ENCODE measurements at places on chromosomes 4 and X.

GRCh38 chrX:51272638-51273037, 60.0 kb upstream of the NUDT10 start:
- DNase-seq = no peak

GRCh38 chr4:108203377-108203776, 34.6 kb upstream of the LEF1 start:
- DNase-seq = no peak

DNA sequence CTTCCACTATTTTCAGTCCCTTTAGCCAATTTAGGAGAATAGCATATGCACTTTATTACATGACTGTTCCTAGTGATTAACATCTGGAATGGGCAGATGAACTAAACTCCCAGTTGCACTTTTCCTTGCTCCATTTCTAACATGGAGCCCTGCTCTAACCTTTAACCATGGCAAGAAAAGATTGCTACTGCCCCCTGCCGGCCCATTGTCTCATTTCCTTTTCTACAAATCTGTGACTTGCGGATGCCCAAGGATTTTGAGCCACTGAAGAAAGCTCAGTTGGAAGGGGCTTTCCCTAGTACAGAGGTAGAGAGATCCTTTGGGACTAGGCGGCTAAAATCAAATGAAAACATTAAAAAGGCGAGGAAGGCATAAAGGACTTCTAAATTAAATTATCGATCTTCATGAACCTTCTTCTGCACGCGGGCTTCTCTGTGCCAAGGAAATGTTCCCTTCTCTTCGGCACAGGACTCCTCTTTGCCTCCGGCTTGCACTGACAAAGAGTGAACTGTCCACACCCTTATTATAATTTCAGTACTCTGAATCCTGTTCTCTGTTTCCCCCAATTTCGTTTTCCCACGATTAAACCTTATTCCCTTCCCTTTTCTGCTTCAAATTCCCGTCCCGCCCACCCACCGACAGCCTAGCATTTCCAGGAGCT, 577 bp upstream of the GLRA2 start:
- peak; percentile 63 for DNase-seq

DNA sequence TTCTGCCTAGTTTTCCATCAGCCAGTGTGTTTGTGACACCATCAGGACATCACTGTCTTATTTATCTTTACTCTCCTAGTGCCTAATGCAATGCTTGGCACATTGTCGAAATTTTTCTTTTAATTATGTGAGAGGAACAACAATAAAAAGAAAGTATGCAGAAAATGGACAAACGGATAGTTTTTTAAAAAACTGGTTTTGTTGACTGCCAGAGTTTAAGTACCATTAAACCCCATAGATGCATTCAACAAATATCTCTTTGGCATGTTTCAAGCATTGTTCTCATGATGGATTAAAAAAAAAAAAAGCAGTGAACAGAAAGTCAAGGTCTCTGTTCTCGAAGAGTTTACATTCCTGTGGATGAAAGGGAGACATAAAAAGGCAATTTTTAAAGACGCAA, 398.4 kb downstream of the PPP3CA start:
- no peak for DNase-seq

- no peak for DNase-seq
These were observed 36.0 kb downstream of the ADGRG2 start for GRCh38 chrX:19086102-19086772.

- DNase-seq = no peak
These were observed 41.4 kb upstream of the ENPP6 start for GRCh38 chr4:184259081-184259480.

GRCh38 chr4:144402176-144402575, 243.8 kb upstream of the HHIP start:
- no peak for DNase-seq

DNA sequence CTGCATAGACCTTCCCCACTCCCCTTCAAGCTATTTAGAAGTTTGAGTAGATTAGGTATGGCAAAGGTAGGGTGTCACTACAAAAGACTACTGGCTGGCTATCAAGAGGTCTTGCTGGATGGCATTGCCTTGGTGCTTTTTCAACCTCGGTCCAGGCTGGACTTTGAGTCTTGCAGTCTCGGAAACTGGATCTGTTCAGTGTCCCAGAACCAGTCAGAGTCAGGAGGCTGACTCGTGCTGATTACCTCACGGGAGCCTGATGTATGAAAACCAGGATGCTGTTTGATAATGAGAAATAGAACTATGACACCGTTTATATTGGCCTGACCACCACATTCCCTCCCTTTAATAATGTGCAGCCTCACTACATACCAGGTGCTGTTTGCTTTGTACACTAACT, 2.7 kb upstream of the PHKA1 start:
- no peak for DNase-seq

DNA sequence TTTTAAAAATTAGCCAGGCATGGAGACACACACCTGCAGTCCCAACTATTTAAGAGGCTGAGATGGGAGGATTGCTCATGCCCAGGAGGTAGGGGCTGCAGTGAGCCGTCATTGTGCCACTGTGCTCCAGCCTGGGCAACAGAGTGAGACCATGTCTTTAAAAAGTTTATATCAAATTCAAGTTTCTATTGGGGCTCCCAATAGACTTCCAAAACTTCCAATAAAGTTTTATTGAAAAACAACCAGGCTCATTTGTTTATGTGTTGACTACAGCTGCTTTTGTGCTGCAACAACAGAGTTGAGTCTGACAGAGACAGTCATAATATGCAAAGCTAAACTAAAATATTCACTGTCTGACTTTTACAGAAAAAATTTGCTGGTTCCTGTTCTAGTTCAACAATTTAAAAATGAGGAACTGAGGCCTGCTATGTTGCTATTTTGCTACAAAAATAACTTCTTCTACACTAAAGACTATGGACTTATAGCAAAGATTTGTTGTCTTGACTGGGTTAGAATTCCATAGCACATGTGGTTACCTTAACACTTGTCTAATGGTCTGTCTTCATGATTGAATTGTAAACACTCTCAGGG, 63.3 kb upstream of the RELL1 start:
- no peak for DNase-seq

DNA sequence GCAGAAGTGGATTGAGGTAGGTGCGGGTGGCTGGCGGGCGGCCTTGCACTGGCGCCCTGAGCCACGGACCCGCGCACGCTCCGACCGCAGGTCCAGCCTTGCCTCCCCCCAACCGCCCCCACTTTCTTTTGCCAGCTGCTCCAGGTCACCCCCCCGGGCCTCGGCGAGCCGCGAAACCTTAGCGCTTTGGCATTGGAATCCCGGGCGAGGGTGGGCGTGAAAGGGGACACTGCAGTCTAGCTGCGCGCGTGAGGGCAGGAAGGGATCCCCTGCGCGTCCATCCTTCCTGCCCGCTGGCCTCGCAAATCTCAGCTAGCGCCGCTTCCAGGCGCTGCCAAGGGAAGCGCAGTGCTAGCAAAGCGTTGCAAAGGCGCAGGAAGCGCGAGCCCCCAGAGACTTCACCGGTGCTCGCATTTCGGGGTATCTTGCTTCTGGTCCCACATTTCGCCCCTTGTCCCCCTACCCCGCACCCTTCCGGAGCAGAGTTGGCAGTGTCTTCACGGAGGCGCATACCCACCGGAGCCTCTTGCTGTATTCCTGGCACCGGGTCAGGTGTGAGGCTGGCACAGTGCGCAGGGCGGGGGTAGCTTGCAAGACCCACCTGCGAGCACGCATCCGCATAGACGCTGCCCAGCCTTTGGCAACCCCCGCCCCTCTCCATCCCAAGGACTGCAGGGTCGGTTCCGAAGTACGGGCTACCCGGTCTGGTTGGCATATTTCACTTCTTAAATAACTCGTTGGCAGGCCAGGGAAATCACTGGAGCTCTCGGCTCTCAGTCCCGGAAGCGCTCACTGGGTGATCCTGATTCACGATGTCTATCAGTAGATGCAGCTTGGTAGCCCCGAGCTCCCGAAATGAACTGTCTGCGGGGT, 104.4 kb downstream of the UCHL1 start:
- peak; percentile 65 for DNase-seq

GRCh38 chr4:73727685-73728084, 12.7 kb upstream of the CXCL8 start:
- DNase-seq = no peak

GRCh38 chr4:80058740-80059139, 14.3 kb downstream of the ANTXR2 start:
- no peak for DNase-seq

- no peak for DNase-seq
These were observed 254.6 kb downstream of the CHIC1 start for GRCh38 chrX:73817393-73818199.

DNA sequence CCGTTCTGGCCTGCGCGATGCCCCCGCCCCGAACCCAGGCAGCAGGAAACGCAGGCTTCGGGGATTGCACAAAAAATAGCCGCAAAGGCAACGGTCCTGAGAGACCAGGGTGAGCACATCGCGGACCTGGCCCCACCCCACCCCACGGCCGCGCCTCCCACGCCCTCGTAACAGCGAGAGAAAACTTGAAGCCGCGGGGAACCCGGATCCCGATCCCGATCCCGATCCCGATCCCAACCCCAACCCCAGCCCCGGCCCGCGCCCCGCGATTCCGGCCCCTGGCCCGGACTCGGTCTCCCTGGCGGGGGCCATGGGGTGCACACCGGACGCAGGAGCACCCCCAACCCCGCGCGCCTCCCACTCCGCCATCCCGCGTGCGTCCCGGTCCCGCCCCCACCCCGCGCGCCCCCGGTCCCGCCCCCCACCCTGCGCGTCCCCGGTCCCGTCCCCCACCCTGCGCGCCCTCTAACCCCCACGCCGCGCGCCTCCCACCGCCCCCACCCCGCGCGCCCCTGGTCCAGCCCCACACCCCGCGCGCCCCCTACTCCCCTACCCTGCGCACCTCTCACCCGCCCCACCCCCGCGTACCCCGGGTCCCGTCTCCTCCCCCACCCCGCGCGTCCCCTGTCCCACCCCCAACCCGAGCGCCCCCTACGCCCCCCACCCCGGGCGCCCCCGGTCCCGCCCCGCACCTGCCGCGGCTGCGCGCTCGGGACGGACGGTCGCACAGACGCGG, 29.0 kb downstream of the NOP14 start:
- DNase-seq = no peak

DNA sequence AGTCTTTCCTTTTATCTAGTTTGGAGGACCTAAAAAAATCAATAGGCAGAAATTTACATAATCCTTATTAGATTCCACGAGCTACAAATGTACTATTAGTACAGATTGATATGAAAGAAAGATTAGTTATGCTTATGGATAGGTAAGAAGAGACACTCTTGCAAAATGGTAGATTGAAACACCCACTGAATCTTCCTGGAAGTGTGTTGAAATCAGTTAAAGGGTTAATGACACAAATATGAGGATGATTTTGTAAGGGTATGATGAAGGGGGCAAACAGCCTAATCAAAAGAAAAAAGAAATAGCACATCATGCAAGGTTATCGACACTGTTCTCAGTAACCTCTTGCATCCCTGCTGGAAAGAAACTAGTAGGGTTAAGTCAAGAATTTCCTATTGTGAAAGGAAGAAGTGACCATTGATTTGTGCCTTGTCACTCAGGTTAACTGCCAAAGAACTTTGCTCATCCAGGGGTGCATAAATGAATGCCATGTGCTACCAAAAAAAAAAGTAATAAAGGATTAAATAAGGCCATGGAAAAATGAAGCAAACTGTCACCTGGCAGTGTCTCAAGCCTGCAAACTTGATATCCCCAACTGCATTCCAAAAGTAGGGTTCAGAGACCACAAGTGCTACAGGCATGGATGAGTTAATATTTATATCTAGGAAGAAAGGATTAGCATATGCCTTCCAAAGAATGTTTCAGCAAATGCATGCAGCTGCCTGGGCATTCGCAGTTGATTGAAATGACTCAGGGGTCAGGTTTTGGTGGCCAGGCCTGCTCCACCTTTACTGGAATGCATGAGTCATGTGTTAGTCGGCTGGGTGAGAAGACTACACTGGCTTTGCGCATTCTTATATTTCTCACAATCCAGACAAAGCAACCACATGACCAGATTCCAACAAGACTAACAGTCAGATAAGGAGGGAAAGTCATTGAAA, 78.3 kb upstream of the ATXN3L start:
- no peak for DNase-seq

DNA sequence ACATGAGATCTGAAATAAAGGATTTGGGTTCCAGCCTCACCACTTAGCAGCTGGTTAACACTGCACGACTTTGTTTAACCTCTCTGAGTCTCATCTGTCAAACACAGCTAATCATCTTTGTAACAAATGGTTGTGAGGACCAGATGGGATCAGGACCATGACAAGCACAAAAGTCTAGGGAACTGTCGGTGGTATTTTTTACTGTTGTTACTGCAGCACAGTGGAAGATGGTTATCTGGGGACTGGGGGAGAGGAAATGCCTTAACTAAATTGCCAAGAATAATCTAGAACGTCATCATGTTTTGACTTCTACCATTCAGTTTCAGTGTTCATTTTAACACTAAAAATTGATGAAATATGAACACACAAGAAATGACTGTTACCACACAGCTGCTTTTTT, 99.5 kb downstream of the ADGRA3 start:
- no peak for DNase-seq

GRCh38 chr4:23993373-23993772, 103.5 kb upstream of the PPARGC1A start:
- DNase-seq = no peak

DNA sequence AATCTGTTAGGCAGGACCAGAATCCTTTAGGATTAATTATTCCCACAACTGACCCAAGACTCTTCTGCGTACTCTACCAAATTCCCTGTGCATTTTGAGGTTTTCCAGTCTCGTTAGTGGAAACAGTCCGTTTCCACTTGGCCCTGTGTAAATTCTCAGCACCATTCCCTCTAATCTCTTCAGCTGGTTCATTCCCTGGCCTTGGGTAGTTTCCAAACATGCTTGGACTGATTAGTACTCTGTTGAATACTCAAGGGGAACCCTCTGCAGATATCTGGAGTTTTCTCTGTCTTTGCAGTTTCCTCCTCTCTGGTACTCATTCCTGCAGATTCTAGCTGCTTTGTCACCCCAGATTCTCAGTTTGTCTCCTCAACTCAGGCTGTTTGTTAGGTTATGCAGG, 80.4 kb downstream of the ZFX start:
- DNase-seq = peak; percentile 3

DNA sequence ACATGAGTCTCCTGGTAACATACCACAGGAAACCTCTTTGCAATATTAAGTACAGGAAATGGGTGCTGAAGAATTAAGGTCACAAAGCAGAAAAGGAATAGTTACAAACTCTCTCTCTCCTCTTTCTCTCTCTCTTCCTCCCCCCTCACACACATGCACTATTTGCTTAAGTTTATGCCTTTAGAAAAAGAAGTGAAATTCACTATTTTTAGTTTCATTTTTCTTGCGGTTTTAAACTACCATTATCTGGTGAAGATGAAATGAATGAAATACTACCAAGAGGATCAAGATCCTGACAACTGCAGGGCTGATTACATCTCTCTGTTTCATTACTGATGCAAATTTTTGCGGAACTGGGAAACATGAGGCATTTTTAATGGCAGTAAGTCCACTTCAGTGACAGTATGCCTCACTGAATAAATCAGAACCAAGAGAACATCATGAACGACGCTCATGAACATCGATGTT, 64.3 kb upstream of the FTHL17 start:
- DNase-seq = no peak

GRCh38 chrX:38277802-38278201, 49.5 kb downstream of the RPGR start:
- DNase-seq = no peak
